DMS 273 treated with DMSO at 0.1 percent for 48 hours (cell line): ENCODE measurements at places on chromosomes 1 and 21.

- peak; percentile 75 for DNase-seq
Observed at GRCh38 chr1:241531195-241532161, 700 bp upstream of the KMO start.

- DNase-seq = peak; percentile 100
Observed at GRCh38 chr1:39272027-39272797, 67.7 kb downstream of the MACF1 start.

- DNase-seq = no peak
Observed at GRCh38 chr1:22457345-22457744, 5.7 kb downstream of the ZBTB40 start.

- DNase-seq = no peak
Observed at GRCh38 chr1:116481934-116482333, 88.9 kb downstream of the CD58 start.

DNA sequence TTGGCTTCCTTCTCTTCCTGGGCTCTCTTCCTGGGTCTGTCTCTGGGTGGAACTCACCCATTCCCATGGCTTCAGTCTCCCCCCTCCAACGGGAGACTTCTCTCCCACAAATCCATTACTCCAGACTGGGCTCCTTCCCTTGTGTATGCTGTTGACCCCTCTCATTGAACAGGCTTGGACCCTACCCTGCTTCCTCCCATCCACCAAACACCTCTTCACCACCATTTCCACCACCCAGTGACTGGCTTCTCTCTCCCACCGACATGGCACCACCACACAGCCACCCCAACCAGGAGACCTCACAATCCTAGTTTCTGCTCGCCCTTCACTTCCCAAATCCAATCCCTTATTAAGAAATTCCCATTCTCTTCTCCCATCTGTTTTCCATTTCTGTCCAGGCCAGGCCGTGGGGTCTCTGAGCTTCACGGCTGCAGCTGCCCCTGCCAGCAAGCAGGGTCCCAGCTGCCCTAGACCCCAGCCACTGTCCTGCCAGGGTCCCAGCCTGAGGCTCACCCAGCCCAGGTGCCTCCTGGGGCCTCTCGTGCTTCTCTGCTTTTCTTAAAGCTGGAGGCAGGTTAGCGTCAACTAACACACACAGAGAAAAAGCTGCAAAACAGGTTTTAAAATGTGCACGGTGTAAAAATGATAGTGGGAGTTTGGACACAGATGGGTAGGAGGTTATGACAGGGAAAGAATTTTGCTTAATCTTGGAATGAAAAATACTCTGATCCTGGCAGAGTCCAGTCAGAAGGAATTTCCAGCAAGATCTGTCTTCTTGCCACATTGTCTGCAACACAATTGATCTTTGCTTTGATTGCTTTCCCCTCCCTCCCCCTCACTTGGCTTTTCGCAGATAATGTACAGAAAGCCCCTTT lies 383.8 kb upstream of the VAMP3 start:
- DNase-seq = no peak

GRCh38 chr1:38525343-38526043 lies 334.1 kb downstream of the RRAGC start:
- no peak for DNase-seq

DNA sequence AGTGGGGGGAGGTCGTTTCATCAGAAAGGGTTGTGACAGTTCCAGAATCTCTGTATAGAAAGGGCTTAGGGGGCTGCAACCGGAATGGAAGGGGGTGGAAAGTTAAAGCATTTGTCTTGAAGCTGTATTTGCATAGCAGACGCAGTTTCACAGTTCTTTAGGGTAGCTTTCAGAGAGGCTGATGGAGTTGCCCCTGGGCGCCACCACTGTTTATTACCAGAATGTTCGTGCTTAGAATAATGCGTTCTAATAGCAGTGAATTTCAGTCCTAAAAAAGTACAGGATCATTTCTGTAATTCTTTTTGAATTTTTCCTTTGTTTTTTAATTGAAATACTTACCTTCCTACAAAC lies 1.3 kb downstream of the EXO1 start:
- DNase-seq = no peak

DNA sequence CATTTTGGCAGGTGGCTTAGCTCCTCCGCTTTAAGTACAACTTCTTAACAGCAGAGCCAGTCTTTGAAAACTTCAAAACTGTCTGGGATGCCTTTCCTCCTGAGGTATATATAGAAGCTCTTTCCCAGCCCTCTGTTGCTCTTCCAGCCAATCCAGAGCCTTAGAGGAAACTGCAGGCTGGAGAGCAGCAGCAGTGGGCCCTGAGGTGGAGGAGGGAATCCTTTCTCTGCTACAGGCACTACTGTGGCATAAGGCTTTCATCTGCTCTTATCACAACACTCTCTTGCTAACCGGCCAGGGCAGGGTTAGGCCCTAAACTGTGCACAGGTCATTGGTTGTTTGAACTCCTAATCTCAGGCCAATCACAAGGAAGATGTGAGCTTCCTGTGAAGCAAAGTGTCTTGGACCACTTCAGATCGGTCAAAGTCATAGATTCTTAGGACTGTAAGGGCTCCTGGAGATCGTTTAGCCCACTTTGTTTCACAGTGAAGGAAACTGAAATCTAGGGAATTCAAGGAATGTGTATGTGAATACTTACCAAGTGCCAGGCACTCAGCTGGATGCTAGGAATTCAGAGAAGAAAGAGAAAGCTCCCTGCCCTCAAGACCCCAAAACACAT lies at the start of gene RGS5:
Gene RGS5, minus strand, starts transcription at position 84 of the 619 bp plus-strand sequence. Its CDS starts 81 bp downstream, at position 3.
- no peak for DNase-seq

DNA sequence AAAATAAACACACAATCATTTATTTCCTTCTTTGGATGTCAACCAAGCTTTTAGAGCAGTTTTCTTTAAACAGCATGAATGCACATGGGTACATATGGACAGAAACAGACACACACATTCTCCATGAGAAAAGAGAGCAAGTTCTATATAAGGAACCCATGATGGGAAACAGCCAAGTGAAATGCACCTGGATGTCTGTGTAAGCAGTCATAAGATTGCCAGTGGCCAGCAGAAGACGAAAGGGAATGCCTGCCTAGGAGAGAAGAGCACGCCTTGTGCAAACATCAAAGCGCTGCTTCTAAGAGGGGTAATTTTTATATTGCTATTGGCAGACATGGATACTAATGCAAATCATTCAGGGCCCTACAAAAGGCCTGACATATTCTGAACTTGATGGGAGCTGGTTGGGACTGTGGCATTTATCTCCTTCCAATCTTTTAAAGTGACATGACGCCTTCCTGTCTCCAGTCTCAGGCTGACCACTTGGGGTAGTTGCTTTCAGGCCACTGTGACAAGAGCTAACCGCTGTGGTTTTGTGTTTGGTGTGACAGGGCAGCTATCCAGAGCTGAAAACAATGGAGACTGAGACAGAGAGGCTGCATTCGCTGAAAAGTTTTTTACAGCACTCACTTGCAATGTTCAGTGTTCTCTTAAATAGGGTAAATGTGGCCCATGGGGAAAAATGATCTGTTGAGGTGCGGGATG lies 75.0 kb upstream of the DPT start:
- no peak for DNase-seq

- DNase-seq = no peak
Observed at GRCh38 chr1:42999308-42999707, 40.6 kb upstream of the SLC2A1 start.

DNA sequence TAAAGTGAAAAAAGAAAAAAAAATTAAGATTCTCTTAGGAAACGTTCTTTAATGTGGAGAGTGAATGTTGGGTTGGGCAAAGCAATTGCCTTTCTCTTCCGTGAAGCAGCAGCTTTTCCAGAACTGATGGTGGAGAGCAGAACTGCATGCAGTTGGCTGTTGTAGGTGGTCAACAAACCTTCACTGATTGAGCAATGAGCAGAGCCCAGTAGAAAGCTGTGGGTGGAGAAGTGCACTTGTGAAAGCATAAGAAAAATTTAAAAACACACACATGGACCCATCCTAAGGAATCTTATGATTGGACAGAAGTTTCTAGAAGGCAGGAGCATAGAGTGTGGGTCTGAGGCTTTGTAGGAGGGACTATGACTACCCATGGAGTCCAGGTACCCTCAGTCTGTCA lies 4.5 kb downstream of the PRELP start:
- DNase-seq = no peak

DNA sequence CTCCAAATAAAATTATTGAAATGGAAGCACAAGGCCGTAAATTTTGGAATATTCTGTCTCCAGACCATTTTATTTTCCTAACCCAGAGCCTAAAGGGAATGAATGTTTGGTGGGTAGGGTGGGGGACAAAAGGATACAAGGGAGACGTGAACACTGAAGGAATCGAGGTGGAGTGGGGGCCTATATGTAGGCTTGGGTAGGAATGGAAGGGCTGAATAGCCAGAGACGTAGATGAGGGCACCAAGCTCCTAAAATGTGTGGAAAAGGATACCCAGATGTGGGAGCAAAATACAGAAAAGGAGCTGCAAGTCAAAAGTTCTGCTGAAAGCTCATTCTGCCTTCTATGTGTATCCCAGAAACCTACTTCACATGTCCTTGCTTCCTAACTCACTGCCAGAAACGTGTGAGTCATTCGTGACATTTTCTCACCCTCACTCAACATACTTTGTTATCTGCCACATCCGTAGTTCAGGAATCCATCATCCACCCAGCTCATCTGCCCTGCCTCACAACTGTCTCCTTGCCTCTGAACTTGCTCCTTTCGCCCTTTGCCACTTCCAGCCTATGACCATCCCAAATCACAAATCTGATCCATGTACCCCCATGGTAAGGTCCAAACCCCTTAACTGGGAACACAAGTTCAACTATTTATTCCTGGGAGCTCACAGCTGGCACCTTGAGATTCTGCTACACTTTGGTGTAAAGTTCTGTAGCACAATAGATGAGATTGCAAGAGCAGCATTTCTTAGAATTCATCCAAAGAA lies 84.1 kb upstream of the PRDX6 start:
- no peak for DNase-seq

- no peak for DNase-seq
Observed at GRCh38 chr1:241130881-241131280, 226.1 kb downstream of the RGS7 start.

- DNase-seq = no peak
Observed at GRCh38 chr1:229191066-229191674, 79.7 kb upstream of the RAB4A start.

DNA sequence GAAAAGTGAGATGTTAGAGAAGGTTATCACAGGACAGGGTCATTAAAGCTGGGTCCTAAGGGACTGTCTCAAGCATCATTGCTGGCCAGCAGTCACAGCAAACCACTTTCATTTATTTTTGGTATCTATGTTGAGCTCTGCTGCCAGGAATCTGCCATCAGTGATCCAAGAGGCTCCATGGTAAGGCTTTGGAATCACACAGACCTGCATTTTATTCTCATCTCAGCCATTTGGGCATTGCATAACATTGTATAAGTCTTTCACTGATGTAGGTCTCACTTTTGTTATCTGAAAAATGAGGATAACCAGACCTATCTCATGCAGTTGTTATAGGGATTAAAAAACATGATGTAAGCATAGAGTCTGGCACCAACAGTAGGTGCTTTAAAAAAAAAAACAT lies 77.5 kb downstream of the OMA1 start:
- DNase-seq = no peak

GRCh38 chr1:184406479-184406878 lies 19.6 kb downstream of the C1orf21 start:
- DNase-seq = no peak

- DNase-seq = no peak
Observed at GRCh38 chr1:55214934-55215193, 300 bp downstream of the USP24 start.

GRCh38 chr1:202702088-202702487 lies 8.2 kb downstream of the SYT2 start:
- DNase-seq = no peak

GRCh38 chr1:209353053-209353452 lies 230.5 kb upstream of the CAMK1G start:
- DNase-seq = no peak

- no peak for DNase-seq
Observed at GRCh38 chr1:165637427-165637826, 6.4 kb downstream of the MGST3 start.

- DNase-seq = no peak
Observed at GRCh38 chr1:7313826-7314225, 457.3 kb upstream of the VAMP3 start.

- no peak for DNase-seq
Observed at GRCh38 chr1:202998836-202999750, 8.1 kb upstream of the TMEM183A start.

DNA sequence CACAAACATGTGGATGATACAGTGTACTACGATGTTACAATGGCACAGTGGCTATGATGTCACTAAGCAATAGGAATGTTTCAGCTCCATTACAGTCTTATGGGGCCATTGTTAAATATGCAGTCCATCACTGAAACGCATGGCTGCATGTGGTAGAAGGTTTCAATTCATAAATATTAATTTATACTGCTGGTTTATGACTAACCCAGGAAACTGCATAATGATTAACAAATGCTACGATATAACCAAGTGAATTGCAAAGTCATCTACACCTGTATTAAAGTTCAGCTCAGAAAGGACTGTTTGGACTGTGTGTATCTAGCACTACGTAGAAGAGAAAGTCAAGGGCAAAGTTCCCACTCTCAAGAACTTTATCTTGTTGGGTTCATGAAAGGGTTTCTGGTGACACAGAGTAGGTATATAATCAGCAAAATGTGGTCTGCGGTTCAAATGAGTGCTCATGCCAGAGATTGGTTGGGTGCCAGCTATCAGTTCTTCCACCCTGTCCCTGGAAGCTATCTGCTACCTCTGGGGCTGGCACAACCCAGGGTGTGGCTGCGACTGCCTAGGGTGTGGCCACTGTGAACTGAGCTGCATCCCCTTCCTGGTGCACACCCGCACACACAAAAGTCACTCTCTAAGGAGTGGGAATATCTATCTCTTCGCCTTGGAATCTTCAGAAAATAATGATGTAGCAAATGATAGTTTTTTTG lies 14.8 kb downstream of the MGST3 start:
- DNase-seq = no peak

GRCh38 chr1:147812799-147813198 lies 52.4 kb upstream of the GJA5 start:
- no peak for DNase-seq

DNA sequence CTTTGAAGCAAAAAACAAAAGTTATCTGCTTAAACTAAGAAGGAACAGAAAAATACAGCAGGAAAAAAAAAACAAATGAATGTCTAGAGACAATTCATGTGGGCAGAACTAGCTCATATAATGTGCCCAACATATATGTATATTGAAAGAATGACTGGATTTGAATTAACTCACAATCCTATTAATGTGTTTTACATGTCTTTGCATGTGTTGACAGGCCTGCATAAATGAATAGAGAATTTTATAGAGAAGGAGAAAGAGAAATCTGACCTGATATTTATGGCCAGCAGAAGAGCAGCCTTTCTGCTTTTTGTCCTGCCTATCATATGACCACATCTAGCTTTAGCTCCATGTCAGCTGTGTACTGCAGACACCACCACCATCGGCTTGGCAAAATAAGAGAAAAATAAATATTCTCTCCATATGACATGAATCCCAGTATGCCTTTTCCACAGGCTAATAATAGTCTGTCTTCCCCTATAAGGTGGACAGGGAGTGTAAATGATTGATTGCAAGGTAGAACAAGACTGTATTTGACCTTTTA lies 171.5 kb upstream of the PALMD start:
- no peak for DNase-seq

GRCh38 chr1:75211648-75212047 lies 77.5 kb downstream of the LHX8 start:
- no peak for DNase-seq

GRCh38 chr1:14441302-14441741 lies 157.2 kb upstream of the KAZN start:
- DNase-seq = no peak
